ENCODE measurements at places on chromosomes 3 and 15.

- DNase-seq, result no peak
These were observed 241.9 kb downstream of the MEIS2 start for GRCh38 chr15:36858423-36858822.

- no peak for DNase-seq
These were observed at the start of gene HRH1 for GRCh38 chr3:11154036-11154952. HRH1 (plus strand) TSS chr3:11154493; CDS start chr3:11259038, 104,545 bp downstream.

DNA sequence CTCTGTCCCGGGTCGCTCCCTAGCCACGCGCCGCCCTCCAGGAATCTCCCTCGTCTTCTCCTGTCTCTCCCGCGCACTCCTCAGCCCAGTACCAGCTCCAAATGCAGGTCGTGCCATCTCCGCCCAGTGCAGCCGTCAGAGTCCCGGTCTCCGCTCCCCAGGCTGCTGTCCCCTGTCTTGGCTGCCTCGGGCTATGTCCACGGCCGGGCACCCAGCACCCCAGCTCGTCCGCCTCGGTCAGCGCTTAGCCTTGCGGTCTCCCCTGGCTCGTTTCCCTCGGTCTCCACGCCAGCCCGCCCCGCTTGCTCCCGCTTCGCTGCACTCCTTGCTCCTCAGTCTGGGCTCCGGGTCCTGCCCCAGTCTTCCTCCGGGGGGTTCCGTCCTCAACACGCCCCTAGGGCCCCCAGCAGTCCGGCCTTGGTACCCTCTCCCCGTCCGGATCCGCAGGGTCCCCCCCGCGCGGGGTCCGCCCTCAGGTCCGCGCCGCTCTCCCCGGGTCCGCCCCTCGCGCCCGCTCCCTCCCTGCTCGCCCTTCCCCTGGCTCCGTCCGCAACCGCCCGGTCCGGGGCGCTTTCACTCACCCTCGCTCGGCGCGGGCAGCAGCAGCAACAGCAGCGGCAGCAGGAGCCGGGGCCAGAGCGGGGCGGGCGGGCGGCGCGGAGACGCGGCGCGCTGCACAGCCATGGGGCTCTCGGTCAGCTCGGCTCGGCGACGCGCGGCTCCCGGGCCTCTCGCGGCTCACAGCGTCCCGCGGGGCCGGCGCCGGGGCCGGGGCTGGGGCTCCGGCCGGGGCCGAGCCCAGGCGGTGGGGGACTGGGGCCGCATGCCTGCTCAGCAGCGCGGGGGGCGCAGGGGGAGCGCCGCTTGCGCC, 462 bp downstream of the IGDCC3 start:
- no peak for DNase-seq

- DNase-seq, result no peak
These were observed 773.9 kb upstream of the CADM2 start for GRCh38 chr3:84184937-84185336.

- DNase-seq, result no peak
These were observed 14.1 kb downstream of the TEX264 start for GRCh38 chr3:51684971-51685751.

GRCh38 chr15:71334434-71334833, 219.2 kb downstream of the THSD4 start:
- DNase-seq, result no peak

DNA sequence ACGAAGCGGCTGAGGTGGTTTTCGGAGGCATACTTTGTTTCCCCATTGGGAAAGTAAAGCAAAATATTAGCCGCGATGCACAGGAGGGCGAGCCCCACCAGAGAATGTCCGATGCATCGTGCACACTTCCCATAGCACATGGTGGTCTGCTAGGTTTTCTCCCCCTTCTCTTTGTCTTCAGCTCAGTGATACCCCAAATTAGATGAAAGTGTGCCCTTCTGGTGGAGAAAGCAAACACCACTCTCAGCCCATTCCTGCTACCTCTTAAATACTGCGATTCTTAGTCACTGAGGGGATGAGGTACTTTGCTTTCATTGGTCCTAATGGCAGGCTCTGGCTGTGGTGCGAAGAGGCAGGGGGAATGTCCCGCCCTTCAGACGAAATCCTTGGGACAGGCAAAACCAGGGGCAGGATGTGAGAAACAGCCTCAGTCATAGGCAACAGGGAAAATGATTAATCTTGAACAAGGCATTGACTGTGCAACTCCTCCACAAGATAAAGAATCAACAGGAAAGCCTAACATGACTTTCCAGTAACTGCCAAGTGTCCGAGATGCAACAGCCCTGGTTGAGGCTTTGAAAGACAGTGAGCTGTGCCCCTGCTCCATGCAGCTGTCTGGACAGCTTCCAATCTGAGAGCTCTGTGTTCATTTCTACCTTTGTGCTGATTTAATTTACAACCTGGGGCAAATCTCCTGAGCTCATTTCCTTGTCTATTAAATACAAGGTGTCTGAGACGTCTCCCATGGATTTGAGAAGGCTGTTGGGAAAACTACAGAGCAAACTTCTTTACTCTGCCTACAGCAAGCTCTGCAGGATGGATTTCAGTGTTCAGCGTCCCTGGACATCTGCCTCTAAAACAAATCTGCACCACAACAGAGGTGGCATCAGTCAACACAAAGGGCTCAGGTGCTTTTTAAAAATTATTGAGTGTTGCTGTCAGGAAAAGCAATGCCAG, at the start of gene TM4SF1:
Gene TM4SF1 (minus strand): TSS at position 242 of the 957 bp plus-strand sequence. CDS start 102 bp downstream, at position 140.
- DNase-seq, result no peak

- no peak for DNase-seq
These were observed 172.6 kb upstream of the LRRC3B start for GRCh38 chr3:26449996-26450395.

DNA sequence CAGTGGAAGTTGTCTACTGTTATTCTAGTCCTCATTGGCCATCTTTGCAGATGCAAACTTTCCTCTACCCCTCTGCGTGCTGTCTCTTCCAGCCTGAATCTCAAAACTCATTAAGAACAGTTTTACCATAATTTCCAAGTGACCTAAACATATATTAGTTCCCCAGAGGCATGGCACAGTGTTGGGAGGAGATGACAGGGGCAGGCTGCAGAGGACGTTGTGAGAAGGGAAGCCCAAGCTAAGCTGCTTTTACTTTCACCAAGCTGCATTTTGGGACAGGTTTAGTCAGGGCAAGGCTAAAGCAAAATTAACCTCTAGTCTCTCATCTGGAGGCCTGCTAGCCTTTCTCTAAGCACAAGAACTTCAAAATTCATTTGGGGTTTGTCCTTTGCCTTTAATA, 318.6 kb upstream of the SATB1 start:
- DNase-seq, result no peak

DNA sequence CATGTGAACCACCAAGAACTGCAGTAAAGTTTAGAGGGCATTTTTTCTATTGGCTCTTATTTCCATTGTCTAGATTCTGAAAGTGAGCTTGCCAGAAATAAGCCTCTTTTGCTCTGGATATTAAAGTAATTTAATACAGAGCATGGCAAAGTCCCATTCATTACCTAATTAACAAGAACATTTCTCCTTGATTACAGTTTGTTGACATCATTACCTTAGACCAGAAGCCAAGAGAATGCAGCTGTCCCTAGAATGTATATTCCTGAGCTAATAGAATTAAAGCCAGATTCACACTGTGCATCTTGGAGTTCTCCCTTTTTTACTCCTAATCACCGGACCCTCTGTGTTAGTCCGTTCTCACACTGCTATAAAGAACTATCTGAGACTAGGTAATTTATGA, 46.4 kb upstream of the TM4SF4 start:
- DNase-seq, result no peak

DNA sequence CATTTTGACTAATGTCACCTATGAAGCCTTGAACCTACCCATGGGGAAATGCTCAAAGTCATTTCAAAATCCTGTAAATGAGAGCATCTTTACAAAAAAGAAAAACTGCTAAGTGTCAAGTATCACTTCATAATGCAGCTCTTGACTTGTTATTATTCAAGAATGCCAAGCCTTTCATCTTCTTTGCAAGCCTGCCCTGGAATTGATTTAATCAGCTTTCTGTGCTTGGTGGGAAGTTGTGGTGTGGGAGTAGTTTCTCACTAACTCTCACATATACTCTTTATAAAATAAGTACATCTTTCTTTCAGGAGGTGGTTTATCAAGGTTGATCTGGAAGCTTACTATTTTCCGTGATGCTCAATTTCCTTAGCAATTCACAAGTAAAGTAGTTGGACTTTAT, 43.6 kb downstream of the RYR3 start:
- DNase-seq, result no peak

DNA sequence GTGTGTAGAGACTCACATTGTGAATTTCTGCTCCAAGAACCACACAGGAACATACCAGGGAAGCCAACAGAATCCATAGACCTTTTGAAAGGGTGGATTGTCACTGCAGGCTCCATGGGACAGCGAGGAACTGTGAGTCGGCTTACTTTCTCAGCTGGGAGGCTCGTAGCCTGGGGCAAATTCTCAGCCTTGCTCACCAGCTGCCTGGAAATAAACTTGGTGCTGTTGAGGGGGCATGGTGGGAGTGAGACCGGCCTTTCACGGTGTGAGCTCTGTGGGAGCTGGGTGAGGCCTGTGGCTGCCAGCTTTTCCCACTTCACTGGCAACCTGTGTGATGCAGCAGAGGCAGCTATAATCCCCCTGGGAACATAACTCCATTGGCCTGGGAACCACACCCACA, 146.6 kb upstream of the P2RY1 start:
- no peak for DNase-seq

GRCh38 chr3:180294282-180295027, 257.7 kb upstream of the PEX5L start:
- DNase-seq, result no peak

DNA sequence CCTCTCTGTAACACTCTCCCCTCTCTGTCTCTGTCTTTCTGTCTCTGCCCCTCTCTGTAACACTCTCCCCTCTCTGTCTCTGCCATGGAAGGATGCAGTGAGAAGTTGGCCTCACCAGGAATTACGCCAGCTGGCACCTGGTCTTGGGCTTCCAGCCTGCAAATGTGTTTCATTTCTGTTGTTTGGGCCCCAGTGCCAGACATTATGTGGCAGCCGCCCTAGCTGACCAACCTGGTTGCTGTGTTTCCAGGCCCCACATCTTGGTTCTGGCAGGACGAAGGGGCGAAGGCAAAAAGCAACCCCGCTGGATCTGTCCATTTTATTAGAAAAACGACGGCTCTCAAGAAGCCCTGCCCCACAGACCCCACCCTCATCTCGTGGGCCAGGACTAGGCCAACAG, 5.2 kb upstream of the ZXDC start:
- DNase-seq, result no peak

DNA sequence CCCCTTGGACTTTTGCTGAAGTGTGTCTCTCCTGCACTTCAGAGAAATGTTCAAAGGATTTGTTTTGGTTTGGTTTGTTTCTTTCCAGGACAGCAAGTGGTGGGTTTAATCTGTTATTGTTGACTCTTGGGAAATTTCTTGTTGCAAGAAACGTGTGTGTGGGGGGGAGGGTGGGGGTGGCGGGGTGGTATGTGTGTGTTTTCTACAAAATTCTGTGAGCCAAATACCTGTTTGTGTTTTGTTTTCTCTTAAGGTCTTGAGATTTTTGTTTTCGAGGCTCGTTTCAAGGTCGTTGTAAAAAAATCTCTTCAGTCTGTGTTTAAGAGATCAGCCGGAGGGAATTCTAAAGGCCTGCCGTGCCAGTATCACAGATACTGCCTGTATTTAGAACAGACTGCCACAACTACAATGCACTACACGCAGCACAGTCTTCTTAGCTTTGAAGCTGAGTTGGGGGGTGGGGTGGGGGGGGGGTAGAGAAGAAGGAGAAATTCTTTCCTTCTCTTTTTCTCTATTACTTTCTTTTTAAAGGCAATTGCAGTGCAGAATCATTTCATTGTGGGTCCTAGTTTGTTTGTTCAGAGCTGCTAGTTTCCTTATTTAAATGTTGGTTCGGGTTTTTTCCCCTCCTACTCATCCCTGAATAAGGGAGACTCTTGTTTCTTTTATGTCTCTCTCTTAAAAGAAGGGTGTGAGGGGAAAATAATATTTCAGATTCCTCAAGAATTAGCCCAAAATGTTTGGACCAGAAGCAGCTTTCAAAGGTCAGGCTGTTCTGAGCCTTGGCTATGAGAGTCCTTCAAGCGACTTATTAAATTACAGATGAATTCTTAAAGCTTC, 1.4 kb upstream of the BCL6 start:
- no peak for DNase-seq

DNA sequence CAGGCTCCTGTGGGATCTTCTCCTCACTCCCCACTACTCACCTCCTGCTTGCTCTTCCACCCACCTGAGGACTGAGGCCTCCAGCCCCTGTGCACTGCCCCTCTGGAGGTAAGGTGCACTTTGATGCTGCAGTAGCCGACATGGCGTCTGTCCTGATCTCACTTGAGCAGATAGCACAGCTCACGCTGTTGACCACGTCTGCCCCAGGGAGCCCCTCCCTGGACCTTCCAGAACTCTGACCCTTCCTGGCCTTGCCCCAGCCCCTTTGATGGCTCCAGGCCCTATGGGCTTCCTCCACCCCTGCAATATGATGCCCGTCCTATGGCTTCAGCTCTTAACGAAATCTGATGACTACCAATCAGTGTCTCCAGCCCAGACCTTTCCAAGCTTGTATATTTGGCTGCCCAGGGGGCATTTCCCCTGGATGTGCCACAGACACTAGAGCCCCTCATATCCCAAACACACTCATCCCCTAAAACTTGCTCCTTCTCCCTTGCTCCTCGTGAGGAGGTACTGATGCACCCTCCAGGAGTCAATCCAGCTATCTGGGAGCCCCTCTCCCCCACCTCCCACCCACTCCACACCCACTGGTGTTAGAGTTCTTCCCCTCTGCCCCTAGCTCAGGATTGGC, 27.1 kb downstream of the KY start:
- DNase-seq, result no peak

DNA sequence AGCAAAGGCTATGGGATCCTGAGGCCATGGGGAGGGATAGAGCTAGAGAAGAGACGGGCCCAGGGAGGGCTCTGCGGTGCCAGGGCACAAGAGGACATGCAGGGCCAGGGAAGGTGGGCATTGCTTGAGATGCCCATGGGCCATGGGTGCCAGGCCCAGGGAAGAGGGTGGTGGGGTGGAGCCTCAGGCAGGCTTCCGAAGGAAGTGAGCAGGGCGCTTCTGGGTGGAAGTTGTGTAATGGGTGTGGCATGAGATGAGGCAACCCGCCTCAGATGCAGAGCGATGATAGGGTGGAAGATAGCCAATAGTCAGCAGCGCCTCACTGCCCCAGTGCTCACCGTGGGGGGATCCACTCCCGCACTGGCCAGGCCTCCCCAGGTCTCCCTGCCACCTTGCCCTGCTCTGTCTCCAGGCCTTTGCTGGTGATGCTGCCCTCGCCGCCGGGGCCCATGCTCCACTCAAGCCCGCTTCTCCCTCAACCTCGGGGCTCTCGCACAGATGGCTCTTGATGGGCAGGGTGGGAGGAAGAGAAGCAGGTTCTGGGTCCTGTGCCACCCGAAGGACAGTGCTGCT, 51.4 kb downstream of the DNAJB8 start:
- DNase-seq, result no peak

DNA sequence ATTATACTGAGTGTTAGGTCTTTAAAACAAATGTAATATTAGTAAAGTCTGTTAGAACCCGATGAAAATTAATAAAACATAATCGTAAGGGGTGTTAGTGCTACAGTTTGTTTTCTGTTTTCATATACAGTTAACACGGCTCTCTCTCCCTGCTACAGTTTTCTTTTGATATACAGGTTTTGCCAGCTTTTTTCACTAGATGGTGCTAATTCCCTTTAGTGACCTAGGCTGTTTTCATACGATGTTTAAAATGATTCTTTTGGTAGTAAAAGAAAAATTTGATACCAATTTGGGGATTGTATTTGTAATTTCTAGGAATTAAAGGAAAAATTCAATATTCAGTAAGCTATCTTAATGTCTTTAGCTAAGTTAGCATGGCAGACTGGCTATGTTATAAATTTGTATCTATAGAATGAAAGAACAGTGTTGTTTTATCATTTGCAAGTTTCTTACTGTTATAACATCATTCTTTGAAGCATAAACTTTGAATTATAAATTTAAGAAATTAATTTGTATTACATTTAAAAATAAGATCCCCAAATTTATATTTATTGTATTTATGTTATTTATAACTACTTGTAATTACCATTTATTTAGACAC, 11.5 kb downstream of the APH1B start:
- DNase-seq, result no peak

Measured in stimulated activated CD4-positive, alpha-beta T cell treated with anti-CD3 and anti-CD28 coated beads, Interleukin-1b, Interleukin-23, amount 100 ng/mL, for 1 hour (primary cell).